CD14-positive monocyte (primary cell): ENCODE measurements at places on chromosomes 4 and X. TPM values are rescaled to one million over a fixed set of nuclear protein-coding genes. Genes with fewer than 3 reads are reported as not detected.

Gene SLC9A7
- 0.73 TPM for polyA plus RNA-seq

DNA sequence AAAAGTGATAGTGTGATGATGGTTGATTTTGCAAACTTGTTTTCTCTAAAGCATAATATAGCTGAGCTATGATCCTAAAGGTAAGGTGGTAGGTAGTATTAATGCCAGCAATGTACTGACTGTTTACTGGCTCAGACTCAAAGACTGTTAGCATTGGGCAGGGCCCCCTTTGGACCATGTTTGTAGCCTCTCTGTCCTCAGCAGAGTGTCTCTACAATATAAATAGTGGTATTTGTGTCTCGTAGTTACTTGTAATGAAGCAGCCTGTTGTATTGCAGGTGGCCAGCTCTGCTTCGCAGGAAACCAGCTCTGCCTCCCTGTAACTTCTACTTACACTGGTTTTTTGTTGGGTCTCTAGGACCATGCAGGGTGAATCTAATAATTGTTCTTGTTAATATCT lies 70.5 kb downstream of the ARHGAP10 start:
- H3K36me3 ChIP-seq: no peaks in the 10 kb centered on the region
- no peaks in the 10 kb centered on the region for H3K27me3 ChIP-seq
- H3K4me1 ChIP-seq: peaks cover 7% of the 10 kb centered on the region

DNA sequence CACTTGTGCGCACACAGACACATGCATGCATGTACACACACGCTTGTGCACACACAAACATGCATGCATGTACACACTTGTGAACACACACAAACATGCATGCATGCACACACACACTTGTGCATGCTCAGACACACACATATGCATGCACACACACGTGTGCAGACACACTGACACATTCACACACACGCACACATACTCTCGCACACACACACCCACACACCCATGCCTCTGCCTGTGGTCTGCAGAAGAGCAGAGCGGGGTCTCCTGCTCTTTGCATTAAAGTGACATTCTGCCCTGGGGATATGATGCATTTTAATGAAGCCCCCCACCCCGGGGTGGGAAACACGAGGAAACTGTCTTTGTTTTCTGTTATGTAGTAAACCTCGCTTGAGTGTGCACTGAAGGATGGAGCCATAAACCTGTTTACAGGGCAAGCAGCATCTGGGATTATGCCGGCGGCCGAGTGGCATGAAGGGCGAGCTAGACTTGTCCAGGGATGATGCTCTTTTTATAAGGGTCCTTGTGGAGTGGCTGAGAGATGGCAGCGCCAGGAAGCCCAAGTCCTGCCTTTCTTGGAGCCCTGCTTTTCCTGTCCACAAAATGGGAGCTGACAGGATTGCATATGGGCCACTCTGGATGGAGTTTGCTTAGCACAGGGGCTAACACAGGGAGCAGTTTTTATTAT lies 17.8 kb downstream of the PSAPL1 start:
- no peaks in the 10 kb centered on the region for H3K27me3 ChIP-seq
- no peak overlapping the region for H3K27ac ChIP-seq
- H3K36me3 ChIP-seq: no peaks in the 10 kb centered on the region
- DNase-seq: no peak

GRCh38 chrX:17519358-17519757 lies 144.4 kb downstream of the NHS start:
- no peaks in the 10 kb centered on the region for H3K27me3 ChIP-seq
- peaks cover 4% of the 10 kb centered on the region for H3K4me1 ChIP-seq
- DNase-seq: no peak
- H3K4me3 ChIP-seq: no peak overlapping the region
- no peaks in the 10 kb centered on the region for H3K36me3 ChIP-seq

DNA sequence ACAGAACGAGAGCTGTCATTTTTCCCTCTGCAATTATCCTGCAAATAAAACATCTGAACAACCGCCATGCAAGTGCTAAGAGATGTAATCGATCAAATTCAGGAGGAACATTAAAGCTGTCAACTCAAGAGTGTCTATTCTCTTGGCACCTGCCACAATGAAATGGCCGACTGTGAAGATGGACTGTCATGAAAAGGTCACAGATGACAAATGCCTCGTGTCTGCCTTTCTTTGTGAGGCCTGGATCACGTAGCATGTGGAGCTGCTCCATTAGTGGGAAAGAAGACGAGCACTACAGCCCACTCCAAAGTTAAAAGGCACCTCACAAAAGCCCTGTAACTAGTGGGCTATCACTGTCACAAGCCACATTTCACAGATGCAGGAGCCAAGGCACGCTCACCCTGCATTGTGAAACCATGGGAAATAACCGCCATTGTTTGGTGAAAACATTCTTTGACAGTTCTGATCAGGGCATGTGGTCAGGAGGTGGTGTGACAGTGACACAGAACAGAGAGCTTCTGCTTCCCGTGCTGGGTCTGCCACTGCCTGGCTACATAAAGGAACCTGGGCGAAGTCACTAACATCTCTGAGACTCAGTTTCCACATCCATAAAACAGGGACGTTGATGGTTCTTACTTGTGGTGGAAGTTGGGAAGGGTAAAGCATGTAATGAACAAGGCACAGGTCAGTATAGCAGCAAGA lies 98.9 kb downstream of the EVC2 start:
- no peaks in the 10 kb centered on the region for H3K27me3 ChIP-seq
- DNase-seq: no peak
- no peaks in the 10 kb centered on the region for H3K36me3 ChIP-seq
- H3K4me1 ChIP-seq: no peaks in the 10 kb centered on the region

GRCh38 chr4:179601671-179602070 lies 2159.4 kb upstream of the AGA start:
- H3K36me3 ChIP-seq: no peaks in the 10 kb centered on the region
- H3K4me3 ChIP-seq: no peak overlapping the region
- no peak for DNase-seq
- no peaks in the 10 kb centered on the region for H3K27me3 ChIP-seq

- H3K4me1 ChIP-seq: no peaks in the 10 kb centered on the region
- H3K4me3 ChIP-seq: no peak overlapping the region
- no peaks in the 10 kb centered on the region for H3K27me3 ChIP-seq
These were observed 269.3 kb downstream of the STIM2 start for GRCh38 chr4:27129871-27130366.

DNA sequence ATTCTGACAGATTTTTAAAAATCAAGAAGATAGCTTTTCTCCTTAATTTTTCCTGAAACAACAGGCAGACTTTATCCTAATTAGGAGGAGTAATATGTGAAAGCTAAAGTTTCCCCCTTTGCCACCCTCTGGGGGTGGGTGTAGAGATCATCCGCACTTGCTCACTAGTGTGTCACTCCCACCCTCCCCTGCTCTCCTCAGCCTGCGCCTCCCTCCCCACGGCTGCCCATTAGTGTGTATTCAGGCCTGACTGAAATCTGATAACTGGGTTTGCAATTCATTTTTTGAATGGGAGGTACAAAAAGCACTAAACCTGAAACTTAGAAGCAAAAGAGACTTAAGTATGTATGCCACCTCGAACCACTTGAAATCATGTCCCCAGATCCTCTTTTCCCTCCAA lies 110.4 kb upstream of the TRIM2 start:
- DNase-seq: no peak
- no peaks in the 10 kb centered on the region for H3K36me3 ChIP-seq
- H3K27me3 ChIP-seq: no peaks in the 10 kb centered on the region
- no peak overlapping the region for H3K27ac ChIP-seq

DNA sequence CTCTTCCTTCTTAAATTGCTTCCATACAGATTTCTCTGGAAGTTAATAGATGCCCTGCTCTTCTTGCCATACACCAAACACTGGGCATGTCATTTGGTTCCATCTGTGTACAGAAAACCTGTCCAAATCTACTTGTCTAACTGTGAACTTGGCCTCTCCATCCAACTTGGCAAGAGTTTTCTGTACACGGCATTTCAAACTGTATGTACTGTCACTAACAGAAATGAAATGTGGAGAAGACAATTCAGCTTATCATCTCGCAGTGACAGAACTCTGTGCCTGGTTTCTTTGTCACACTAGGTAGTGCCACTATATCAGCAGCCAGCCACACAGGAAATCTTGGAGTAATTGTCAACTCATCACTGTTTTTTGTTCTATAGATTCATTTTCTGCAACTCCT lies 58.2 kb downstream of the CXXC4 start:
- H3K27ac ChIP-seq: no peak overlapping the region
- no peaks in the 10 kb centered on the region for H3K36me3 ChIP-seq
- no peak overlapping the region for H3K4me3 ChIP-seq
- H3K4me1 ChIP-seq: no peaks in the 10 kb centered on the region
- no peaks in the 10 kb centered on the region for H3K27me3 ChIP-seq
- no peak for DNase-seq

DNA sequence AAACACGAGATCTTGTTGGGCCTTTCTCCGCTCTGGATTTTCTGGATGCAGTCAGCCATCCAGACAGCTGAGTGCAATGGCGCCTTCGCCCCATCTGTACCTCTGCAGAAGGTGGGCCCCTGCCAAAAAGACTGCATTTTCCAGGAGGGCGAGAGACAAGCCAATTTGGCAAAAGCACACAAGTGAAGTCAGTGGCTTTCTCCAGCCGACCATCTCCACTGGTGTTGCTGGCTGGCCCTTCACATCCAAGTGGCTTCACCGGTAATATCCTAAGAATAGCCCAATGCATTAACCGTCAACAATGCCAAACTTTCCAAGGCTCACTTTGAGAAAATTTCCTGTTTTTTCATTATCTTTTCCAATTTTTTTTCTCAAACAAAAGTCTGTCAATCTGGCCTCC lies 96.2 kb upstream of the MXRA5 start:
- H3K36me3 ChIP-seq: no peaks in the 10 kb centered on the region
- H3K27ac ChIP-seq: no peak overlapping the region
- H3K27me3 ChIP-seq: no peaks in the 10 kb centered on the region

DNA sequence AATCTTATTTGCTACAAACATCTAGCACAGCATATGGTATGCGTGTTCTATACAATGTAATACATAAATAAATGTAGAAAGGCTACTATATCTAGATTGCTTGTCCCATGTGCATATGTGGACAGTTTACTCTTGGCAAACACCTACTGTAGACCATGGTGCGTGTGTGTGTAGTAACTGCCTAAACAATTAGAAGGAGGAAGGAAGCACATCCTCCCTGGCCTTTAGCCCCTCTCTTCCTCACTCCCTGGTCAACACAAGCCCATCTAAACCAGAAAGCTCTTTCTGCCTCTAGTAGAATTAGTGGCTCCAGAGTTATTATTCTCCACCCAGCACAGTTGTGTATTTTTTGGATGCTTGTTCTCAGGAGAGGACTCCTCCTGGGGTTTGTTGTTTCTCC lies 73.9 kb downstream of the KDR start:
- H3K27me3 ChIP-seq: no peaks in the 10 kb centered on the region
- no peak overlapping the region for H3K4me3 ChIP-seq
- no peaks in the 10 kb centered on the region for H3K36me3 ChIP-seq
- H3K4me1 ChIP-seq: no peaks in the 10 kb centered on the region
- no peak for DNase-seq

DNA sequence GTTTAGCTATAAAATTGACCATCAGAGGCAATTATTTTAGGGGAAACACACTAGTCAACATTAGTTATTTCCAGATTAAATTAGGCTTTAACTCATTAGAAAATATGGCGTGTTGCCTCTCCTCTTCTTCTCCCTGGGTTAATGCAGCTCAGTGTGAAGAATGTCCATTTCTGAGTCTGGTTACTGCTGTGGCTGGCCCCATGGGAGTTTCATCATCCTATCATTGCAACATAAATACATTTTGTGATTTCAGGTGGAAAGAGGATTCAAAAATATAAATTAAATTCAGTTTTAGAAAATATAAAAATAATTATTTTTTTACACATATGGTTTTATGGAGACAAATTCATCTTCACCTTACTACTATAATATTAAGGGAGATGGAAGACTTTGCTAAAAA lies 288.5 kb upstream of the ARSJ start:
- no peak for DNase-seq
- H3K27ac ChIP-seq: no peak overlapping the region
- H3K36me3 ChIP-seq: no peaks in the 10 kb centered on the region
- no peaks in the 10 kb centered on the region for H3K27me3 ChIP-seq
